ENCODE measurements at places on chromosomes 11 and 22.
A peak's percentile ranks its signal among the peaks of the same experiment; 100 is the strongest.

DNA sequence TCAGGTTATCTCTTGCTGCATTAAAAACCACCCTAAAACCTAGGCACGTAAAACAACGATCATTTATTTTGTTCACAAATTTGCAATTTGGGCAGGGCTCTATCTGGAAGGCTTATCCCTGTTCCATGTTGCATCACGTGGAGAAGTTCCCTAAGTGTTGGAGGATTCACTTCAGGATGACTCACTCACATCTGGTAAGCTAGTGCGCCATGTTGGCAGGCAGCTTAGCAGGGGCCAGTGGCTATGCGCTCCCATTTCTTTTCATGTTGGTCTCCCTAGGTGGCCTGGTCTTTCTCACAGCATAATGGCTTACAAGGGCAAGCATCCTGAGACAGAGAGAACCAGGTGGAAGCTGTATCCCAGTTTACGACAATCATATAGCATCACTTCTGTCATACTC is 226.8 kb downstream of the BLID start:
- DNase-seq, result no peak

GRCh38 chr11:76455931-76456330 is 11.1 kb downstream of the EMSY start:
- no peak for DNase-seq

DNA sequence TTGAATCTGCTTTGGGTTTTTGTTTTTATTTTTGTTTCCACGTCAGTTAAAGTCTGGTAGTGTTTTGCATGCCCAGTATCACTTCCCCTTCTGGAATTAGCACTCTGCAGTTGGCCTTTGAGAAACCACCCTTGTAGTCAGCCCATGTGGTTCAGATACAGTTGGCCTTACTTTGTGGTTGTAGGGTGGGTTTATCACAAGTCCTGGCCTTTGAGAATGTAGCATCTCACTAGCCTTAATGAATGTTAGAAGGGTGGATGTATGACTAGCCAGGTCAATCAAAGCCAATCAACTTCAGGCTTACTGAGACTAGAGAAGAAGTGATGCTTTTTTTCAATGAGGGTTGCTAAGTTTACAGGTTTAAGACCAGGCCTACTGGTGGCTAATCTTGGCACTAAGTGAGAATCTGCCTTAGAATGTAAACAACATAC is 19.8 kb downstream of the ARL14EP start:
- DNase-seq, result no peak

GRCh38 chr11:82663535-82663934 is 70.1 kb downstream of the FAM181B start:
- no peak for DNase-seq

GRCh38 chr11:59901306-59901705 is 22.7 kb downstream of the OOSP3 start:
- no peak for DNase-seq

- DNase-seq, result no peak
Observed at GRCh38 chr11:33733980-33734379, 2.2 kb downstream of the CD59 start.

DNA sequence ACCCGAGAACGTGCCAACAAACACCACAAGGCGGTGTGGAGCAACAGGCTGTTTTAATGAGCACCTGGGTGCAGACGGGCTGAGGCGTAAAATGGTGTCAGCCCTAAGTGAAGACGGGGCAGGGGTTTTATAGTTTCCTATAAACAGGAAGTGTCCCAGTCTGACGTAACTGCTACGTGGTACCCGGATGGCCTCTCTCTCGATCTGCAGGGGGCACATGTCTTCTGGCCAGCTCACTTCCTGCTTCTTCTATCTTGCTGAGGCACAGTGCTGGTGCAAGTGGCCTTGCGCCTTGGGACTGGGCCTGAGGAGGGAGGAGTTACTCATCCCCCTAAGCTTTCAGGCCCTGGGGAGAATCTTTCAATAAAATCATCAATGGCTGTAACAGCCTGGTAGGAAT is 20.9 kb downstream of the OOSP3 start:
- no peak for DNase-seq

GRCh38 chr22:27973846-27974245 is 54.8 kb upstream of the PITPNB start:
- no peak for DNase-seq

- no peak for DNase-seq
Observed at GRCh38 chr22:50281957-50282356, 11.8 kb upstream of the MAPK11 start.

- DNase-seq, result no peak
Observed at GRCh38 chr11:45799562-45799961, 5.4 kb upstream of the SLC35C1 start.

- DNase-seq, result no peak
Observed at GRCh38 chr22:46538814-46539160, 1.4 kb upstream of the CELSR1 start.

DNA sequence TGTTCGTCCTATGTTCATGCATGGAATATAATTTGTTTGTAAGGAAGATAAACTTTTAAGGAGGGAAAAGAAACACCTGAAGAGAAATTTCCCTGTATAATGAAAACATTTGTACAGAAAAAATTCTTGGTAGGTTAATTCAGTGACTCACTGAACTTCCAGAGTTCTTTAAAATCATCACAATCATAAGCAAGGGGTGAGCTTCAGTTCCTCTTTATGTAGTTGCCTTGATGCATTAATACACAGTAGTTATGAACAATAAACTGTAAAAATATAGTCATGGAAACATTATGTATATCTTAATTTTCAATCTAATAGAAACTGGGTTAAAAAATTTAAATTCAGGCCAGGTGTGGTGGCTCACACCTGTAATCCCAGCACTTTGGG is 1.1 kb upstream of the C11orf65 start:
- no peak for DNase-seq

GRCh38 chr11:11381471-11382105 is 28.5 kb upstream of the CSNK2A3 start:
- no peak for DNase-seq

DNA sequence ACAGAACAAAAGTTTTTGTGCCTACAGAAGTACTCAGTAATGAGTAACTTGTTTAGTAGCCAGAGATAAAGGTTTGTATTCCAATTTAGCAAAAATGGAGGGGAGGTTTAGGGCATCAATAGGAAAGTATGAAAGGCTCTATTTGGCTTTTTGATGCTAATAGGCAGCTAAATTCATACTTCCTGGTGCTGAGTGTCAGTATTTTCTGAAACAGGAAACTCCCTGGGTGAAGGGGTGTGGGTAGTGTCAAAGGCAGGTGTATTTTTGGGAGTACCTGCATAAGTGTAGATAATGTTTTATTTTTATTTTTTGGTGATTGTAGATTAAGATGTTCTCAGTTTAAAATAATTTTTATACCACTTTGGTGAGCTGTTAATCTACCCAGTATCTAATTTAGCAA is 29.3 kb upstream of the MMP7 start:
- no peak for DNase-seq

GRCh38 chr22:31753634-31754501 is at the start of gene DEPDC5:
DEPDC5 (plus strand) TSS chr22:31754019; CDS start chr22:31754922, 903 bp downstream.
- peak; percentile 93 for DNase-seq

DNA sequence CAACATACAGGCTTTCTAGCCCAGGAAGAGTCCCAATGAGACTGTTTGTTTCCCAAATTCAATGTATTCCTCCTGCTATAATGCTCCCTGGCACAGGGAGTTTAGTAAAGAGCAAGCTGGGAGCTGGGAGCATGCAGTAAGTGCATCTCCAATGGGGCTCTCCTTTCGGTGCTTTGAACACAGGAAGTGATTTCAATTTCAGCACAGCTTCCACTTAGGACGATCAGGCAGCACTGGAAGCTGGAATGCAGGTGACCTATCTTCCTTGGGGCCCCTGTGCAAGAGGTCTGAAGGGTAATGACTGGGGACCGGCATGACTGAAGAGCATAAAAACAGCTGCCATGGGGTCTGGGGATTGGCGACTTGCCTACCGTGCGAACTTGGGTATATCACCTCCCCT is 76.0 kb downstream of the LARGE1 start:
- no peak for DNase-seq

GRCh38 chr22:29172216-29172615 is 33.5 kb upstream of the EMID1 start:
- no peak for DNase-seq

DNA sequence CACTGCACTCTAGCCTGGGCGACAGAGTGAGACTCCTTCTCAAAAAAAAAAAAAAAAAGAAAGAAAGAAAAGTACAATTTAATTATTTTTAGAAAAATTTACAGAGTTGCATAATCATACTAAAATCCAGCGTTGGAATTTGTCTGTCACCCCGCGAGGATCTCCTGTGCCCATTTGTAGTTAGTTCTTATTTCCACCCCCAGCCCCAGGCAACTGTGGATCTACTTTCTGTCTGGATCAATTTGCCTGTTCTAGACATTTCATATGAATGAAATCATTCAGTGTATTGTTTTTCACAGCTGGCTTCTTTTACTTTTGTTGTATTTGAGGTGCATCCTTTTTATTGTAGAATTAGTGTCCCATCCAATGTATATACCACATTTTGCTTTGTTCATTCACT is 102.6 kb upstream of the RASSF10 start:
- no peak for DNase-seq

DNA sequence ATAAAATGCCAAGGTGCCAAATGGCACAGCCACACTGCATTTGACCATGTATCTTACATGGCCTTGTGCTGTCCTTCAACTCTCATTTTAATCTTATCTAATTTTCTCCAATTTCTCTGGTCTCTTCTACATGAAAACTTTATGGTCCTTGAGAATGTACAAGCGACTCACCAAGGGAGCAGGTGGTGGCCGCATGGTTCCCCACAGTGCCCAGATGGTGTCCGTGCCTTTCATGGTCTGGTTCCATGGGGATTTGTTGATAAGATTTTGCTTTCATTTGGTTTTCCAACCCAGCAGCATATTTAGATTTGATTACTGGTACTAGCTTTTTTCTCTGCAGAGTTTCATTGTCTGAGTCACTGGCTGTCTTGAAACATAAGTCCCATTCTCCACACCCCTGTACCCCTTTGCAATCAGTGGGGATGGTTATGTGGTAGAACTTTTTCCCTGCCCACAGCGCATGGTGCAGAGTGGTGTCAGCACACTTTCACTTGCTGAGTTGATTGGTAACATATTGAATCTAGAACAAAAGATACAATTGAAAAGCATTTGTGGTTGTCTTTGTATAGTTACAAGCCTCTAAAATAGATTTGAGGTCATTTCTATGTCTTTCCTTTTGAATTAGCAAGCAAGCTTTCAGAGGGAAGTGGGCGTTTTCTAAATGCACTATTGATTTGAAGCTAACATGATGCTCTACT is 24.1 kb downstream of the ZNRF3 start:
- peak; percentile 55 for DNase-seq

GRCh38 chr11:101907815-101908214 is 7.0 kb upstream of the CEP126 start:
- no peak for DNase-seq

DNA sequence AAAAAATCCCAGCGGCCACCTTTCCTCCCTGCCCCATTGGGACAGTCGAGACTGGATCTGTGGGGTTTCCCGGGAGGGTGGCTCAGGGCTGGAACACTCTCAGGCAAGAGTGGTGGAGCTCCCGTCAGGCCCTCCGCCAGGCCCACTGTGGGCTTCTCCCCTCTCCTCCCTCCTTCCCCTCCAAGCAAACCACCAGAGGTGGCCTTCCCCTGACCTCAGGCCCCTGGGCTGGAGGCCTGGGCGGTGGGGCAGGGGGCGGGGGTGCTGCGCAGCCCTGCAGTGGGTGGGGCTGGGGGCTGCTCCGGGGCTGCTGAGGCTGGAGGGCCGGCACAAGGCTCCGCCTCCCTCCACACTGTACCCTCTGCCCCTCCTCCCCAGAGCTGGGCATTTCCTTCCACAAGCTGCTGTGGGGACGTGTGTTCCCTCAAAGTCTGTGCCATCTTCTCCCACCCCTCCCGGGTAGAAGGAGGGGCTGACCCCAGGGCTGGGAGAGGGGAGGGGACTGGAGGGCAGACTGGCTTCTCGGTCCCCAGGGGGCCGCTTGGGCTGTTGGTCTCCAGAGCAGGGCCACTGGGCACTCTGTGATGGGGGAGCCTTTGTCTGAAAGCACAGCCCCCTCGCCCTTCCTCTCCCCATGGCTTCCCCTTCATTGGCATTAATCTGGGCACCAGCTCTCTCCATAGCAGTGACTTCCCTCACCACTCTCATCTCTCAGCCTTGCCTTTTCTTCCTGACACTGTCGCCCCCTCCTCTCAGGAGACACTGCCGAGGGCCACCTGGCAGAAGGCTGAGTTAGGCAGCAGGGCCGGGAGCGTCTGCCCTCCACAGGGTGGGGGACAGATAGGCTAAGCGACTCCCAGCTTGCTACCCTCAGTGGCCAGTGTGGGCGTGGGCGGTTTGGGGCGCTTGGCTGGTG is 7.1 kb downstream of the RCOR2 start:
- no peak for DNase-seq

- no peak for DNase-seq
Observed at GRCh38 chr11:81585390-81585933, 1148.2 kb downstream of the FAM181B start.

- no peak for DNase-seq
Observed at GRCh38 chr11:69907611-69908010, 88.4 kb upstream of the FGF3 start.

DNA sequence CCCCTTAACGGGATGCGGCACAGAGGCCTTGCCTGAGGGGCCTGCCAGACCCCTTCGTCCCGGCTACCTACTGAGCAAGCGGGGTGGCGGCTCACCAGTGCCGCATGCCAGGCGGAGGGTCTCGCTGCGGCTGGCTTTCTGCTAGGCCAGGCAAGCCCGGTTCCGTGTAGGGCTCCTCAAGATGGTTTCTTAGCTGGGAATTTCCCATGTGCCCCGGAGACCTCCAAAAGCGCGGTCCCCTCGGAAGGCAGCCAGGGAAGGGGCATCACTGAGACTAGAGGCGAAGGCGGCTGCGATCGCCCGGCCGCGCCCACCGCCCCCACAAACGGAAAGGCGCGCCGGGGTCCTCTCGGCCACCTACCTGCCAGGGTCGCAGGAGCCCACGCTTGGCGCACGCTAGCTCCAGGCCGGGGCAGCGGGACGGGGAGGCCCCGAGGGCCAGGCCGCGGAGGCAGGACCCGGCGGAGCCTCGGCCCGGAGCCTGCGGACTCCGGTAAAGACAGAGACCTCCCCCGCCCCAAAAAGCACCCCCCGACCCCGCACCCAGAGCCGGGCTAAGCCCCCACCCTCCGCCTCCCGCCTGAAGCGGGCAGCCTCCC is 23.8 kb downstream of the MICAL3 start:
- no peak for DNase-seq

- DNase-seq, result no peak
Observed at GRCh38 chr11:2867722-2868505, 17.7 kb downstream of the CDKN1C start.

- DNase-seq, result no peak
Observed at GRCh38 chr22:31039393-31039792, 41.7 kb upstream of the SMTN start.

GRCh38 chr11:1341928-1342524 is 32.6 kb upstream of the TOLLIP start:
- DNase-seq, result no peak

DNA sequence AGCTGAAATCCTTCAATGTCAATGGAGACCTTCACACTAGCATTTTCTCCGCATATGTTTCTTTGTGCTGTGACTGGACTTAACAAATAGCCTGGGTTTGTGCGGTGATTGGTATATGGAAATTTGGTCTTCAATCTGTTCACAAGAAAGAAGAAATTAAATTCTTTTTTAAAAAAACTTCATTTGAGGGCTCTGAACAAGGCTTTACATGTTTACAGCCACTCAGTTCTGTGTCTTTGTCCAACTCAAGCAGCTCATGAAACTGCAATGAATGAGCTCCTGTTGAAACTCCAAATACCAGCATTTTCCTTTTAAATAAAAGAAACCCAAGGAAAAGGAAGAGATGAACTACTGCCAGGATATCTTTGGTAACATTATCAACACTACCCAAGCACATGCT is 57.3 kb downstream of the PIK3C2A start:
- DNase-seq, result no peak

GRCh38 chr11:91792779-91793262 is 431.8 kb upstream of the FAT3 start:
- DNase-seq, result no peak
